KBM-7 (cell line): ENCODE measurements at places on chromosomes 3 and 15.

DNA sequence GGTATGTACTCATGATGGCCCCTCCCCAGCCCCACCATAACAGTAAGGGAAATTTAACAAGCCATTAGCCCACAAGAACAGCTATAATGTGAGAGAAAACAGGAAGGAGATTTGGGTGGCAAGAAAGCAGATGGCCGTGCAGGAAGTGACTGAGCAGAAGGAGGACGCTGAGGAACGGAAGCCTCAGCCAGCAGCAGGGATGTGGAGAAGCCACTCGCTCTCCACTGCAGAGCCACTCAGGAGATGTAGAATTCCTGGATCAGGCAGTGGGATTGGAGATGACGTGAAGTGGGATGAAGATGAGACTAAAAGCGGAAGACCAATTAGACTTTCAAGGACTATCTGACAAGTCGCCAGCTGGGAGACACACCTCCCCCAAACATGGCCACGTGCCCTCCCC, 31.2 kb downstream of the PRR23E start:
- DNase-seq, result peak; percentile 92

GRCh38 chr3:191217301-191217700, 18.3 kb downstream of the OSTN start:
- DNase-seq, result no peak

DNA sequence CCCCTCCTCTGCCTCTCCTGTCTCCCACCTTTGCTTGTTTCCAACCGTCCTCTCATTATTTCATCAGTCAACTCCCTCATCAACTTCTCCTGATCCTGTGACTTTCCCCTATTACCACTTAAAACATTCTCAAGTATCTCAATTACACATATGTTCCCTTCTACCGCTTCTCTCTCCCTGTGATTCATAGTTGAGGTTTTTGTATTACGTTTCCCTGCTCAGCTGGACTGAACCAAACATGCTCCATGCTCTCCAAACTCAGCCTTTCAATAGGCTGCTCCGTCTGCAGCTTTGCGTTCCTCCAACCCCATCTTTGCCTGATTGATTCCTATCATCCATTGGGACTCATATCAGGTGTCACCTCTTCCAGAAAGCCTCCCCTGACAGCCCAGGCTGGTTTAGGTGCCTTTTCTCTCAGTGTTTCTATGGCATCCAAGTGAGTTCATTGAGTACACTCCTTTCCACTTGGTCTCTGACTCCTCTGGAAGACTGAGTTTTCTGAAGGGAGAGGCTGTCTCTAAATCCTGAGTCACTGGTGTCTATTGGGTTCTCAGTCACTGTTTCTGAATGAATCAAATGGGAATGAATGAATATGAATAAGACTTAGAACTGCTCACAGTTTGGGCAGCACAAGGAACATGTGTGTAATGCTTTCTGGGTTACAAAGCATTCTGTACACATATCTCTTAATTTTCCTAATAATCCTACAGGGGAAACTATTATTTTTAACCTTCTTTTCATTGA, 56.4 kb downstream of the PLD1 start:
- DNase-seq, result no peak

DNA sequence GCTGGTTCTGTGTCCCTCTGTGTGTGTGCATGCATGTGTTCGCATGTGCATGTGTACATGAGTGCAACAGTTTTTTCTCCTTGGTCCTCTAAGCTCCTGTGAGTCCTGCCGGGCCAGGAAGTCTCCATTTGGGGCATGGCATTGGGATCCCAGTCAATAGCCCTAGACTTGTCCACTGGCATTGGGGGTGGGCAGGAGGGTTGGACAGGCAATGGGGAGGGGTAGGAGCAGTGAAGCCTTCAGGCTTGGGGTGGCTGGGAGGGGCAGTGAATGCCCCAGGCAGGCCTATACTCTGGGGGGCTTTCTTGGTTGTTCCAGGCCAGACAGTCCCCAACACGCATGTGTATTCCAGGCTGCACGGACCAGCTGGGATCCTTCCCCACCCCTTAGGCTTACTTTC, 15.6 kb upstream of the C15orf39 start:
- no peak for DNase-seq

DNA sequence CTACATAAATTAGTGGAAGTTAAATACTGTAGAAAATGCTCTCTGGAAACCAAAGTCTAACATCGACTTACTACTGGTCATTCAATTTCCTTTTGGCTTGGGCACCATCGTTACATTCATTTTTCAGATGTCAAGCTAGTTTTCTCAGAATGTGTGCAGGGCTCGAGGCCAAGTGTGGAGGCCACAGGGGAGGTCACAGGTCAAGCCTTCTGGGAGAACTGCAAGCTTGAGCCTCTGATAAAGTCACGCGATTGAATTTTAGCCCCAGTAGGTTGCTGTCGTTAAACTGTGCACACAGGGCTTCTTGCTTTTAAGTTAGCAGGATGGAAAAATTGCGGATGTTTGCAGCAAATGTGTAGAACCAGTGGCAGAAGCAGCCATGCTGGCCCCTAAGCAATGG, 182.2 kb downstream of the APBA2 start:
- no peak for DNase-seq

GRCh38 chr3:69948246-69948862, 51.2 kb upstream of the SAMMSON start:
- peak; percentile 35 for DNase-seq

DNA sequence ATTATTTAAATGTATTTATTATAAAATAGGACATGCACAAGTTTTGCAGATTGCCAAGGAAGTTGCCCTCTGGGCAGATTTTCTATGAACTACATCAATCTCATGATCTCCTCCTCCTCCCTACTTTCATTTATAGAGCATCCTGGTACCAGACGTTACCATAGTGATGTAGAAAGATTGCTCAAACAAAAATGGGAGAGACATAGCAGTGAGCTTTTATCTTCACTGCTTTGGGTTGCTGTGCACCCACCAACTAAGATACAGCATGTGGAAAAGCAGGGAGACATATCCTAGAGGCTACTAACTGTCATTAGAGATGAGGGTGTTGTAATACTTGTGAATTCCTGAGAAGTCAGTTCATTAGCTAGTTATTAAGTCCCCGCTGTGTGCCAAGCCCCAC, 137.5 kb upstream of the BFSP2 start:
- DNase-seq, result no peak
